ENCODE measurements at places on chromosomes 4 and X.

- no peak for DNase-seq
Measured at GRCh38 chrX:12985331-12985730, 10.4 kb downstream of the TMSB4X start.

- DNase-seq = no peak
Measured at GRCh38 chrX:95662200-95662599, 1022.4 kb upstream of the DIAPH2 start.

- no peak for DNase-seq
Measured at GRCh38 chr4:82519776-82520175, 42.0 kb downstream of the TMEM150C start.

- DNase-seq = no peak
Measured at GRCh38 chr4:184689681-184690080, 40.1 kb downstream of the PRIMPOL start.

DNA sequence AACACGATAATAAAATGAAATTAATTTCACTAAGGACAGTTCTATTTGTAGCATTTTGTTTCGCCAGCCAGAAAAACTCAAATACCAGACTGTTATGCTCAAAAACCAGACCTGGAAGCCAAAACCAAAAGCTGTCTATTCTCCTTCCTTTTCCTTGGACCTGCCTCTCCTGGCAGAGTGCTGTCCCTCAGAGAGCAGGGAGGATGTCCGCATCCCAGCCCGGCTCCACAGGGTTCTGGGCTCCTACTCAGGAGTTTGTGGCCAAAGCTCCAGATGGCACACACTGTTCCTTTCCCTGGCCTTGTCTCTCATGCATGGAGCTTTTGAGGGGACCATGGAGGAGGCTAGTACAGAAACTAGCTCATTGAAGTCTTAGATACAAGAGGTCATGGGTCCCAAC is 41.9 kb upstream of the C1QTNF7 start:
- DNase-seq = no peak

DNA sequence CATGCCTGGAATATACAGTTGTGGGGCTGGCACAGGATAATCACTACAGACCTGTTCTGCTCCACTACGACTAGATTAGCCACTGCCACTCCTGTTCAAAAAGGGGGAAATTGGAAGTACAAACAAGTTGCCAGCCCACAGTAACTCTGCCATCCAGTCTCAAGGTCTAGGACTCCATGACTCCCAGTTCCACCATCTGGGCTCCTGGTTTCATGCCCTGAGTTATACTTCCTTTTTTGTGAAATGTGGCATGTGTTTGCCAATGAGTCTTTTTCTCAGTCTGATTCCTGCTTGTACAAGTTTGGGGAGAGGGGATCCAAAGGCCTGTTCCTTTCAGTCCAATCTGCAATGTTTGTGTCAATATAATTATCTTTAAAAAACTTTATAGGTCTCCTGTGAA is 1.0 kb upstream of the BLOC1S4 start:
- DNase-seq = no peak

GRCh38 chr4:29805916-29806480 is 914.2 kb upstream of the PCDH7 start:
- DNase-seq = no peak

- no peak for DNase-seq
Measured at GRCh38 chr4:173682609-173683008, 152.6 kb upstream of the HAND2 start.

GRCh38 chrX:100072336-100072735 is 337.7 kb downstream of the PCDH19 start:
- no peak for DNase-seq

GRCh38 chr4:164943192-164943591 is 34.3 kb downstream of the TRIM61 start:
- no peak for DNase-seq

DNA sequence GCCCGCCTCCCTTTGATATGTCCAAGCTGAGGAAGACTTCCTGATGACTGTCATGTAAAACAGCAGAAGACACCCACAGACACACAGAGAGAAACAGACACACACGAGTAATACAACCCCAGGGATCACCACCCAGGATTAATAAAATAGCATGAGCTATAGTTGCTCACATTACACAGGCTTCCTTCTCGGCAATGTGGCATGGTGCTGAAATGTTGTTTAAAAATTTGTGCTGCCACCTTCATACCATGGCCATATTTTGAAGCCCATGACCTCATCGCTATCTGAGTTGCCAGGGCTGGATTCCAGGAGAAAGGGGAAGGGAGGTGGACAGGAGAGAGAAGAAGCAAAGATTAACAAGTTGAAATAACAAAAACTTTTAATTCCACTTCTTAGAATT is 111.7 kb downstream of the SYNPO2 start:
- no peak for DNase-seq

GRCh38 chr4:4461850-4462249 is 74.9 kb downstream of the NSG1 start:
- DNase-seq = peak; percentile 46

DNA sequence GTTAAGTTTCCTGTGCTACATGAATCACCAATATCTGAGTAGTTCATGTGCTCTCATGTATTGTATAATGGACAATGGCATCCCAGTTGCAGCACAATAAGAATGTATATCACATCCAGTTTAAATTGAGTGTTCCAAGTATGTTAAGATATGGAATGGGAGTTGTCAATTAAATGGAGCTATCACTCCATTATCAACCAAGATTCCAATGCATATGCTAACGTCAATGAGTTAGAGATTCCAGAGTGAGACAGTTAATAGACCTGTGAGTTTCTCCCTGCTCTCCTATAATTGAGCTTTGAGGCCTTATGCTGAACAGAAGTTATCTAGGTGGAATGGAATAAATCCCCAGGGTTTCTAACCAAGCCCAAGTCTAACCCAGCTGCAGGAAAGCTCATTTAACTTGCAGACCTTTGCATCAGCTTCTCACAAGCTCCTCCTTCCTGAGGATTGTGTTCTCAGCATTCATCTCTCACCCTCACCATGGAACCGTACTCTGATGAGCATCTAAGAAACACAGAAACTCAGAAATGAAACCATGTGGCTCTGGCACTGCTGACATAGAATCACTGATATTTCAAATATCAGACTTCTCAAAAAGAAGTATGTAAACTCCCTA is 84.8 kb downstream of the TIGD2 start:
- DNase-seq = no peak

DNA sequence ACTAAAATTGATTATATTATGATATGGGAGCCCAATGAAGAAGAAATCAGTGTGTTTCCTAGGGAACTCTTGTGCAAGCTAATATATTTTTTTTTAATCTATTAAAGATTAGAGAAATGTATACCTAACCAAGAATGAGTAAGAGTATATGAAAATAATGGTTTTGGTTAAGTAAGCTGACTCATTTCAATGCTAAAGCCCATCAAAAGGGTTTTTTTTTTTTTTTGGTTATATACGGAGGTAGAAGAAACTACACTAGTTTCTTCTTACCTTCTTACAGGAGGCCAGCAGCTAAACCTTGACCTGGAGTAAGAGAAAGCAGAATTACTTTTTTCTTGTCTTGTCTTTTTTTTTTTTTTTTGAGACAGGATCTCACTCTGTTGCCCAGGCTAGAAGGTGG is 27.5 kb downstream of the RUFY3 start:
- DNase-seq = no peak

- no peak for DNase-seq
Measured at GRCh38 chr4:47713129-47713834, 124.6 kb downstream of the CORIN start.

GRCh38 chr4:119493419-119493818 is 135.2 kb downstream of the PDE5A start:
- no peak for DNase-seq

DNA sequence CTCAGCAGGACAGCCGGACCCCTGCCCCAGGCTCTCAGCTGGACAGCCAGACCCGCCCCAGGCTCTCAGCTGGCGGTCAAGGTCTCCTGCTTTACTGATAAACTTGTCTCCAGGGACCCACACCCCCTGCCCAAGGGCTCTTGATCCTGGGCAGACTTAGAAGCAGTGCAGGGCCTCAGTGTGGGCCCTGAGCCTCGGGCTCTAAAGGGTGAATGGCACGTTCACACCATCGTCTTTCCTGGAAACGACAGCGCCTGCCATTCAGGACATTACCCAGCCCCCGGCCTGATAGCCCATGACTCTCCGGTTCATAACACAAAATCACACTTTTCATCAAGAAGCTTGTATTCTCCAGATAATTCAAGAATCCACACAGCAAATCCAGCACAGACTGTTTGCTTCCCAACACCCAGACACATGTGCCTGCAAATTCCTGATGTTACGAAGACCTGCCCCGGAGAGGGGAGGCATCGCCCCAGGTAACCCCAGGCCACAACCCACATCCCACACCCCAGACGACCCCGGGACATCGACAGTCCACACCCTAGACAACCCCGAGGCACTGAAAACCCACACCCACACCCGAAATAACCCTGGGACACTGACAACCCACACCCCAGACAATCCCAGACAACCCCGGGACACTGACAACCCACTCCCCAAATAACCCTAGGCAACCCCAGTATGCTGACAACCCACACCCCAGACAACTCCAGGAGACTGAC is 136.8 kb downstream of the FAM53A start:
- no peak for DNase-seq

DNA sequence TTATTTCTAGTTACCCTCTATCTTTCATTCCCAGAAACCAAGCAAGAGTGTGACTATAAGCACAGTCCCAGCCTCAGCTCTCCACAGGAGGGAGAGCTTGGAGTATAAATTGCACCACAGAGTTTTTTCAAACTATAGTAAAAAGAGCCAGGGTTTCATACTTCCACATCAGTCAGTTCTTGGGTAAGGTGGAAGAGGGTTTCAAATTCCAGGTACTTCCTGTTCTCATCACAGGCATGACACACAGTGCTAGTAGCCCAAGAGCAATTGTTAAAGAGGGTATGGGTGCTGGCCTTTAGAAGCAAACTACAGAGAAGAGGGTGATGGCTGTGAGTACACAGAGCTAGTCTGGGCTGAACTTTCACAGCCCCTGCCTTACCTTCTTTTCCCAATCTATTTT is 5.7 kb upstream of the IL1RAPL1 start:
- no peak for DNase-seq

DNA sequence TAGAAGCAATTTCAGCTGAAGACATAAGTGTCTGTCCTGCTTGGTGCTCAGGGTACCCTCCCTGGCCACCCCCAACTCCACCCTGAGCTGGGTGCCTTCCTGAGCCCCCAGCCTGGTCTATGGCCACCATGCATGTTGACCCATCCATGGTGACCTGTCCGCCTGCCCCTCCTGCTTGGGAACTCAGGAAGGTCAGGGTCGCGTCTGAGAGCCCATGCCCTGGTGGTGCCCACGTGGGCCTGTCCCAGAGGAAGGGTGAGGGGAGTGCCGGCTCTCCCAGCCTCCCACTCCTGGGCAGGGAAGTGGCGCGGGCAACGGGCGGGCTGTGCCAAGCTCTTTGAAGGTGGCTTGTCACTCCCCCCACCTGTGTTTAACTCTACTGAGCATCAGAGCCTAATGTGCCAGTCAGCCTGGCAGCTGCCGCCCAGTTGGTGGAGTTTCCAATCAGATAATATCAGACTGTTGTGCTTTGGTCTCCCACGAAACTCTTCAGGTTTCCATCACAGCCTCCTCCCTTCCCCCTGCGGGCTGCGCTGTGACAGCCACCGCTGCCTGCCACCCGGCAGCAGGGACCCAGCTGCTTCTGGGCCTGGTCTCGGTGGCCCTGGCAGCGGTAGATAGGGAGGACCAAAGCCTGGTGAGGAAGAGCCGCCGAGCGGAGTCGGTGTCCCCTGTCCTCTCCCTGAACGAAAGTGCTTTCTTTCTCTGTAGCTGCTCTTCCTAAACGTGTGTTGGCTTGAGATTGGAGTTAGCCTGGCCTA is 4.8 kb downstream of the SH3BP2 start:
- no peak for DNase-seq

DNA sequence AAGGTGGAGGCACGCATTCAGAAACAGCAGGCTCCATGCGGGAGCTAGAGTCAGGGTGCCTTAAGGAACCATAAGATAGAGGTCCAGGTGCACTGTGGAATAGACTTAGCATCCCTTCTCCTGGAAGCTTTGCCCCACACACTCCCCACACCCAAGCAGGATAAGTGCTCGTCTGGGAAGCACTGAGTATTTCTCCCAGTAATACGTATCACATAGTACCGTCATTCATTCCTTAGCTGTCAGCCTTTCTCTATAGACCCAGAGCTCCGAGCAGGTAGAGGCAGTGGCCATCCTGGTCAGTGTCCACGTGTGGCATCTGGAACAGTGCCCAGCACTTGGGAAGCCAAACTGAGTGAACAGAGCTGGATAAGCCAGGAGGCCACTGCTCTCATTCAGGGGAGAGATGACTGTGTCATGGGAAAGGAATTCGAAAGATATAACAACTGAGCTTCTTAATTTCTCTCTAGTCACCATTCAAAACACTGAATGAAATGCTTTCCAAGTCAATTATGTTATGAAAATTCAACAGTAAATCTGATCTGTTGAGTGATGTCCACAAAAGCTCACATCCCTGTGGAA is 9.9 kb downstream of the APBB2 start:
- no peak for DNase-seq

DNA sequence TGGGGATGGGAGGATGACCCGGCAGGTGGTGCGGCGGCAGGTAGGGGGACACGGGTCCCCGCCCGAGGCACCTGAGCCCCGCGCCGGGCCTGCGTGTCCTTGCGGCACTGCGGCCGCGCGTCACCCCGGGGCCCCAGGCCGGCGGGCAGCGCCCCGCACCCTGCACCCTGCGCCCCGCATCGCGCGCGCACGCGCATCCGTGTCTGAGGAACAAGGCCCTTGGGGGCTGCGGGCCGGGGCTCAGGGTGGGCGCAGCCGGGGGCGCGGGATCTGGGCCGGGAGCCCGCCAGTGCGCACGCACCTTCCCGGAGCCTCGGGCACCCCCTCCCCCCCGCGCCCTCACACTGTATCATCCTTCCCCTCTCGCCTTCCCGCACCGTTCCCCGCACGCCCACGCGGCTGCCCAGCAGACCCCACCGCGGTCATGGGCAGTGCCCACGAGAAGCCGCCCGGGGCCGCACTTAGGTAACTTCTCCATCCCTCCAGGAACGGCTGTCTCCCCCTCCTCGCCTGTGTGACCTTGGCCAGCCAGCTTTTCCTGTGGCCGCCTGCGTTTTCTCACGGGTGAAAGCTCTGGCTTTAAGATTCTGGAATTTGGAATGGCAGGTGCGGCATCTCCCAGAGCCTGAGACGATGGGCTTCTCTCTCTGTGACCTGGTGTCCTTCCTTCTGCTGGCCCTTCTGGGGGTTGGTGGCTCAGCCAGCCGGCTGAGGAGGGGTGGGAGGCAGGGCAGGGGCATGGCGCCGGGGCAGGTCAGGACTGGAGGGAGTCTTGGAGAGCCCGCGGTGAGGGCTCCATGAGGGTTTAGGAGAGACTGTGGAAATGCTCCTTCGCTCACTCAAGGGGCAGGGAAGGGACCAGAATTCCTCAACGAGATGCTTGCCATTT is 748 bp downstream of the ATP2B3 start:
- DNase-seq = no peak

- DNase-seq = no peak
Measured at GRCh38 chrX:10086676-10087075, 70.1 kb upstream of the CLCN4 start.

Measured in Peyer's patch (tissue), 4 donors.